ENCODE measurements at places on chromosomes 13 and 19. TPM values are rescaled to one million over a fixed set of nuclear protein-coding genes. Genes with fewer than 3 reads are reported as not detected.

Gene RGS9BP
- 1.4 TPM for total RNA-seq

Gene LIM2
- not detected for total RNA-seq

Gene ZSWIM4
- total RNA-seq: 7.9 TPM

Gene WDR87
- not detected for total RNA-seq

Gene GNG7
- total RNA-seq: 1.7 TPM

Gene NUP62
- 53.5 TPM for total RNA-seq

Gene TMPRSS9
- not detected for total RNA-seq

Gene MYH14
- 6.9 TPM for total RNA-seq

Gene CEACAM18
- not detected for total RNA-seq

Gene BABAM1
- 231 TPM for total RNA-seq

Gene SCEL
- 0.64 TPM for total RNA-seq

Gene ZNF606
- total RNA-seq: 6.1 TPM

Gene SOX1
- total RNA-seq: not detected

Gene PSG5
- not detected for total RNA-seq

Gene BRME1
- 5.6 TPM for total RNA-seq

Gene MIA
- total RNA-seq: 533 TPM

Gene NAA16
- total RNA-seq: 4.8 TPM

Gene IFNL1
- not detected for total RNA-seq

Gene ZNF497
- total RNA-seq: 2.1 TPM

Gene LHB
- total RNA-seq: 1.3 TPM

Gene PSG2
- not detected for total RNA-seq

Gene GRK1
- not detected for total RNA-seq

Gene ZNF667
- total RNA-seq: not detected

Gene OR10H1
- total RNA-seq: not detected

Gene ZNF726
- 20.1 TPM for total RNA-seq

Gene ZNF549
- total RNA-seq: 2.3 TPM

Gene GJB2
- not detected for total RNA-seq

Gene DLL3
- 7.8 TPM for total RNA-seq

Gene ZNF154
- total RNA-seq: not detected

Gene LILRB1
- total RNA-seq: not detected

Gene IL17D
- total RNA-seq: 1.4 TPM

Gene LYL1
- total RNA-seq: 5.5 TPM

Gene AKT1S1
- 35.5 TPM for total RNA-seq

Gene SELENOV
- not detected for total RNA-seq

Gene ANKLE1
- 6.9 TPM for total RNA-seq

Gene GPC6
- total RNA-seq: 19.4 TPM

Gene OSCAR
- 8.3 TPM for total RNA-seq

Gene SIGLEC11
- total RNA-seq: not detected

Gene MISP
- 4.4 TPM for total RNA-seq

Gene C19orf33
- total RNA-seq: 90.9 TPM

Gene ZNF112
- total RNA-seq: 4.1 TPM

Gene TBXA2R
- 0.32 TPM for total RNA-seq

Gene GFY
- total RNA-seq: not detected

Gene SPRY2
- 124 TPM for total RNA-seq

Gene PRX
- total RNA-seq: 1.2 TPM

Gene ADGRE3
- total RNA-seq: not detected

Gene LRRC63
- 0.13 TPM for total RNA-seq

Gene CGB1
- total RNA-seq: not detected

Gene CYP2F1
- not detected for total RNA-seq

Gene EPSTI1
- not detected for total RNA-seq

Gene COL4A1
- 165 TPM for total RNA-seq
